Stimulated activated naive CD4-positive, alpha-beta T cell (primary cell): ENCODE measurements at places on chromosomes 7 and 10.

DNA sequence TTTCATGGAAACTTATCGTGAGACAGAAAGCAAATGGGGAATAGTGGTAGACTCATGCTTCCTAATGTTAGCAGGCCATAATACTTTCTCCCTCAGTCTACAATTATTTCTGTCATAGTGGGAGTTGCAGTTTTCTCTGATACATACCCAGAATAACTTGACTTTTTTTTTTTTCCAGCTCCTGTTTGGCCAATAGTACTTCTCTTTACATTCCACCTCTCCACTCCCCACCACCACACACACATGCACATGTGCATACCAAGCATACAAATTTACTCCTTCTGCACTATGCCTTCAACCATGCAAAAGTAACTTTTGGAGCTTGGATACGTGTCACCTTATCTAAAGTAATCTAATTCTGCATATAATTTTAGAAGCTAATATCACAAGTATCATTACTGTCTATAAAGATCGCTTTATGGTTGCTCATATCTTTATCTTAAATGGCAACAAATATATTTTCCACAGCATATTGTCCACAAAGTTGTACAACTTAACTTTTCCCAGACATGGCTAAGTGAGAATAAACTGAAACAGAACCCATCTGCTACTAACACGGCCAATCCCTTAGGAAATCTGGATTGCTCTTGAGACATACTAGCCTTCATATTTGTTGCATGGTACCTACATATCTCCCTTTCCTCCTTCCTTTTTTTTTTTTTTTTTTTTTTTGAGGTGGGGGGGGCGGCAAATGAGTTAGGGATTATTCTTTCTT lies 49.0 kb downstream of the TES start:
- DNase-seq = no peak

GRCh38 chr10:98170249-98171117 lies 36.0 kb downstream of the R3HCC1L start:
- no peak for DNase-seq

GRCh38 chr10:61078542-61079275 lies 134.7 kb upstream of the RHOBTB1 start:
- DNase-seq = no peak

- DNase-seq = no peak
Measured at GRCh38 chr10:96964131-96964530, 132.0 kb downstream of the LCOR start.

DNA sequence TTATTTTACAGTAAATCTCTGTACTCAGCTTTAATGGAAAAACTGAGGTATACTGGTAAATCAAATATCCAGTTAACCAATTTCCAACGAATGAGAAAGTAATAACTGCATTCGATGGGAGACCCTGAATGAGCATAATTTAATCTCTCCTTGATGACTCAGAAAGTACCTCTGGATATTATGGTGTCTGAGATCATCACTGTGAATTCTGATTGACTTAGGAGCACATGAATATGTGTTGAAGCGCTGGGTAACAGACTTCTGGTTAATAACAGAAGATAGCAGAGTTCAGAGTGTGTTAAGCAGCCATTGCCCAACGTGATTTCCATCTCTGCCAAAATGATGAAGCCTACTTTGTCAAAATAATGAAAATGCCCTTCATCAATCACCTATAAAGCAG lies 116.6 kb downstream of the NRP1 start:
- no peak for DNase-seq

GRCh38 chr10:112295853-112296830 lies 12.9 kb downstream of the TECTB start:
- no peak for DNase-seq

DNA sequence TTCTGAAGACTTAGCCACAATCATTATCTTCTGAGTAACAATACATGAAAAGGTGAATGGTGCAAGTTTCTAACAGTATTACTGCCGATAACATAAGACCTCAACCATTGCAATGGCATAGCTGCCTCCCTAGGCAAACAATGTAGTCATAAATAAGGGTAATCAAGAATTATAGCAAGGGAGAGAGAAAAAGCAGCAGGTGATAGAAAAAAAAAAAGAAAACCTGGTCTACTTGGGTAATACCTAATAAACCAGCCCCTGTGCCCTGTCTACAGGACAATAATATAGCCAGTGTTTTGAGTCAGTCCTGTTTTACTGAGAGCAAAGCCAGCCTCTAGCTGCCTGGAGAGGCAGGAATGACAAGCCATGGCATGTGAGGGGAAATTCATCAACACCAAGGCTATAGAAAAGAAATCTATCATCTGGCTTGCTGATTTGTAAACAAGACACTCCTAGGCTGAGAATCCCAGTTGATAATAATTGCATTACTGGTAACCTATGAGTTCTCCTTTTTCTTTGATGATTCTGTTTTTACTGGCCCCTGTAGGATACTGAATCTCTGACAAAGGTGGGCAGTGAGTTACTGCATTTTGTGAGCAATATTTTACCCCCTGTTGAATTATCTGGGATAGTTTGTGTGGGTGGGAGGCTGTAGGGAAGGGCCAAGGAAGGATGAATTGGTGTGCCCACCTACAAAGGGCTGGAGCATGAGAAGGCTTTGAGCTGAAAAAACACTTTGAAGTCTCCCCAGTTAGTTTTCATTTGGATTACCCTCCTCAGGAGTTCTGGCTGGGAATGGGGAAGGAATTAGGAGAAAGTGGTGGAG lies 1.7 kb upstream of the WEE2 start:
- DNase-seq = no peak

DNA sequence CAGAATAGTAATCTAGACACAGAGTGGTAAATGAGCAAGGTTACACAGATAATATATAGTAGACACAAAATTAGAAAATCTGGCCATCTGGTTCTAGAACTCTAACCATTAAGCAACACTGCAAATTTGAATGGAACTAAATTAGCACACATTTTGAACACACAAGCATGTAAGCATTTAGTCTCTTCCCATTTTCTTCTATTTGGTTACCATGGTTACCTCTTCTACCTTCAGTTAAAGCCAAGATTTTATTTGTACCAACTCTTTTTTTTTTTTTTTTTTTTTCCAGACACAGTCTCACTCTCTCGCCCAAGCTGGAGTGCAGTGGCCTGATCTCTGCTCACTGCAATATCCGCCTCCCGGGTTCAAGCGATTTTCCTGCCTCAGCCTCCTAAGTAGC lies 790.5 kb downstream of the MAGI2 start:
- DNase-seq = no peak

GRCh38 chr10:28478646-28479045 lies 54.3 kb upstream of the WAC start:
- no peak for DNase-seq

DNA sequence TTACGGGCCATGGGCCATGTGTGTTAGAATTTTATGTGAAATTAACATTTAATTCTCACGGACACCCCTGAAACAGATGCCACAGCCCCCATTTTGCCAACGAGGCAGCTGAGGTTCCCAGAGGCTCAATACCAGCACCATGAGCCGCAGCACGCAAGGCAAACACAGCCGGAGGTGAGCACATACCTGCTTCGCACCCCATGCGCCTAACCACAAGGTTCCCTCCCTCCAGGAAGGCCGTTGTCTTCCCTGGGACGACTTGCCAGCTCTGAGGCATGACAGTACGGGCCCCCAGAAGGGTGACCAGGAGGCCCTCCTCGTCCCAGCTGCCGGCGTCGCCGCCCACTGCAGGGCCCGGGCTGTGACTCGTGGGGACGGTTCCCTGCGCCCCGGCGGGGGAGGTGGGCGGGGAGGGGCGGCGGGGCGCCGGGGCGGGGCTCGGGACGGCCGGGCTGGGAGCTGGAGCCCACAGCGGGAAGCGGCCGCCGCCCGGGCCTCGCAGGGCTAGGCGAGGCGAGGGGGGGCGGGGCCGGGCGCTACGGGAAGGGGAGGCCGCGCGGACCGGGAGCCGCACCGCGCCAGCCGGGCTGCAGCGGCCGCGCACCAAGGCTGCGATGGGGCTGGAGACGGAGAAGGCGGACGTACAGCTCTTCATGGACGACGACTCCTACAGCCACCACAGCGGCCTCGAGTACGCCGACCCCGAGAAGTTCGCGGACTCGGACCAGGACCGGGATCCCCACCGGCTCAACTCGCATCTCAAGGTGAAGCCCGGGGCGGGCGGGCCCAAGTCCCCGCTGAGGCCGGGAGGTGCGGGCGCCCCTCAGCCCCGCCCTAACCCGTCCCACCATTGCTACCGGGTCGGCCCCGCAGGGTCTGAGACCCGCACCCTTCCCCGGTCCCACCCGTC lies at the start of gene CAV2:
TSS of gene CAV2 (plus strand) at position 571 of the 910 bp plus-strand sequence. CDS start at position 615, 44 bp downstream.
- no peak for DNase-seq

GRCh38 chr10:6053816-6054631 lies 8.1 kb downstream of the IL2RA start:
- no peak for DNase-seq

- no peak for DNase-seq
Measured at GRCh38 chr7:114417290-114417689, 2.7 kb downstream of the FOXP2 start.

- peak; percentile 27 for DNase-seq
Measured at GRCh38 chr10:110354322-110354766, 49.6 kb upstream of the SMNDC1 start.

DNA sequence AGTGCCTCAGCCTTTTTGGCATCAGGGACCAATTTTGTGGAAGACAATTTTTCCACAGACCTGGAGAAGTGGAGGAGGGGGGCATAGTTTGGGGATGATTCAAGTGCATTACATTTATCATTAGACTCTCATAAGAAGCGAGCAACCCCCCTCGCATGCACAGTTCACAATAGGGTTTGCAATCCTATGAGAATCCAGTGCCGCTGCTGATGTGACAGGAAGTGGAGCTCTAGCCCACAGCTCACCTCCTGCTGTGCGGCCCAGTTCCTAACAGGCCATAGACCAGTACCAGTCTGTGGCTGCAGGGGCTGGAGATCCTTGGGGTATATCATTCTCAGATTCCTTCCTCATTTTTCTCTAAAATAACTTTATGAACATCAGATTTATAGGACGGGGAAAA lies 50.8 kb downstream of the ATAD1 start:
- no peak for DNase-seq

DNA sequence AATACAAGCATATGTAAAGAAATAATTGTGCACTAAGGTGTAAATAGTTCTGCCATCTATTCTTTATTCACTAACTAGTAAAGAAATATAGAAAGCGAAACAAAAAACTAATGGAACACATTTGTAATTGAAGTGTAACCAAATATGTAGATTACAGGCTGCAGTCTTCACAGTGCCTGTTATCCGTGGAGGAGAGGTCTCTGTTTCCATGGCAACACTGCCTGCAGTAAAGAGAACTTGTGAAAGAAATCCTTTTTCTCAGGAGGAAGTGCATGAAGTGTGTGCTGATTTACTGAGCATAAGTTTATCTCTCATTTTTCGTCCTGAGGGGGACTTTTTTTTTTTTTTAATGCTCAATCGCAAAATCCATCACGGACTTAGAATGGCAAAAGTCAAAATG lies 102.5 kb downstream of the APBB1IP start:
- DNase-seq = no peak

GRCh38 chr10:17744341-17744861 lies 7.6 kb upstream of the TMEM236 start:
- DNase-seq = no peak

DNA sequence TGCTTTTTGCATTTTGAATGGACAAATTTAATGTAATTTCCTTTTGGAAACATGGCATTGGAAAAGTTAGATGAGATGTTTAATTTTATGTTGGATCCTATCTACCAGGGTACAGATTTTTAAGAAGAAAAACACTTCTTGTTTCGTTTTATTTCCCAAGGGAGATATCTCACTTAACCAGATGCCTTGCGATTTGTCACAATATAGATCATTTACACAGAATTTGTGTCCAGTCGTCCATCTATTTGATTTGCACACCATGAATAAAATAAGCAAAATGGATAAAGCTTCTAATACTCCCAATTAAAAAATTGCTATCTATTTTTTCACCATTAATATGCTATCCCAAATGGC lies 25.7 kb downstream of the HDAC9 start:
- no peak for DNase-seq

DNA sequence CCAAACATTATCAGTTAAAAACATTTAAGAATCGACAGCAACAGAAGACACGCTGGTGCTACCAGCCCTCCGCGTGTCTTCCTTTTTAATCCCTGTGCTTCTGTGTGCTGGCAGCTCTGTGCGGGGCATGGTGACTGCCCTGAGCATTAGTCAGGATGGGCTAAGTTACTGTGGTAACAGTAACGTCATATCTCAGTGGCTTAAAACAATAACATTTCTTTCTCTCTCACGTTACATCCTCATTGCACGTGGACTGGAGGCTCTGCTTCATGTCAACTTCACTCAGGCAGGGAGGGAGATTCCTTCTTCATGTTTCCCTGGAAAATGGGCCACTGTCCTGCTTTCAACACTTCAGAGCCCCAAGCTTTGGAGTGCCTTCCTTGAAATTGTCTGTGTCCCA lies 378.5 kb downstream of the CCSER2 start:
- no peak for DNase-seq

DNA sequence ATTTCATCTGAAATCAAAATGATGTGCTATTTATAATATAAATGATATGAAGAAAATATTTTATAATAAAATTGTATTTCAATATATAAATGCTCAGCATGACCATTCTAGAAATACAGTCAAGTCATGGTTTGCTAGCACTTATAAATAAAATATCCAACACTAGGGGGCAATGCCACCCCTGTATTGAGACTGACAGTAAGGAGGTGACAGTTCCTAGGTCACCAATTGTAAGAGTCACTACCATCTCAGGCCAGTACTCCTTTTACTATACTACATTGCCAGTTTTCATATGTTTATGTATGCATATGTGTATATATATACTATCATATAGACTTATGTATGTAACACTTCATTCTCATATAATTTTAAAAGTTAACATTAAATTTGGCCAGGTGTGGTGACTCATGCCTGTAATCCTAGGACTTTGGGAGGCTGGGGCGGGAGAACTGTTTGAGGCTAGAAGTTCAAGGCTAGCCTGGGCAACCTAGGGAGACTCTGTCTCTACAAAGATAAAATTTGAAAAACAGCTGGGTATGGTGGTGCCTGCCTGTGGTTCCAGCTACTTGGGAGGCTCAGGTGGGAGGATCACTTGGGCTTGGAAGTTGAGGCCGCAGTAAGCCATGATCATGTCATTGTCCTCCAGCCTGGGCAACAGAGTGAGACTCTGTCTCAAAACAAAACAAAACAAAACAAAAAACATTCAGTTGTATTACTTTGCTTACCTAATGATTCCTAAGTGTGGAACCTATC lies 2.4 kb upstream of the CNOT4 start:
- DNase-seq = no peak

GRCh38 chr7:139232904-139233303 lies 1.9 kb downstream of the UBN2 start:
- DNase-seq = no peak

GRCh38 chr7:1889556-1890181 lies 219.6 kb downstream of the ELFN1 start:
- no peak for DNase-seq

DNA sequence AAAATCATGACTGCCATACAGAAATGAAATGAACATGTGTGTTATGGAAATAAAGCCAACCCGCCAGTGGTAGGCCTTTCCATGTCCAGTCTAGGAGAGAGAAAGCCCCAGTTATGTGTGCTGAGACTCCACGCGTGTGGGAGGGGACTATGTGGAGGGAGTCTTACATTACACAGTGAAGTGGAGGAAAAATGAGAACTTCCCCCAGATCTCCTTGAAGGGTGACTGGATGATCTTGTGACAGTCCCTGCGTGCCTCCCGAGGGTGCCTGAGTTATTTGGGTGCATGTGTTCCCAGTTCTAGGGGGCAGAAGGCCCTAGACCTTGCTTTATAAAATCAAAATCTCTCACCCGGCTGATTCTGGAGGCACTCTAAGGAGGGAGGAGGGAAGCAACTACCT lies 24.2 kb downstream of the UPP1 start:
- no peak for DNase-seq

- DNase-seq = no peak
Measured at GRCh38 chr7:24932815-24933214, 47.2 kb downstream of the OSBPL3 start.
